Body of pancreas (tissue), 4 donors: ENCODE measurements at places on chromosomes 11 and 22. TPM values are rescaled to one million over a fixed set of nuclear protein-coding genes. Genes with fewer than 3 reads are reported as not detected.
A peak's percentile ranks its signal among the peaks of the same experiment; 100 is the strongest.

GRCh38 chr11:8060146-8060719 is 20.8 kb upstream of the TUB start:
- no peak for DNase-seq

- no peak for DNase-seq
Measured at GRCh38 chr11:107682572-107682971, 29.3 kb downstream of the SLN start.

- DNase-seq: peak; percentile 25
Measured at GRCh38 chr11:82732734-82733443, 775 bp downstream of the FAM181B start.

The NEFH gene
- total RNA-seq: 0.33 TPM

The DKK3 gene
- 14.5 TPM for total RNA-seq

DNA sequence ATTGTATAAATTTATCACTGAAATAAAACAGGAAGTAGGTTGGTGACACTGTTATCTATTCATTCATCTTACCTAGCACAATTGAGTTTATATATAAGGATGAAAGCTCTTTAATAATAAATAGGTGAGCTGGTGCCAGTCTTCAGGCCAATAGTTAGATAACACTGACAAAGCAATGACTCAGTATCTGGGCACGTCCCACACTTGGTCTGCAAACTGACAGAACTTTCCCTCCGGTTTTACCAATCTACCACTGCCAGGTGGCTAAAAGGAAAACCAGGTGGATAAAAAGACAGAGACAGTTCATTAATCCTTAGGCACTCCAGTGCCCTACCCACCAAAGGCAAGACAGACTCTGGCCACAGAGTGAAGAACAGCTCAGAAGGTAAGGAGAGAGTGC is 17.6 kb downstream of the DDB1 start:
- DNase-seq: no peak

The TSKU gene
- total RNA-seq: 32.7 TPM

The GRM5 gene
- total RNA-seq: not detected

The SLCO2B1 gene
- 101 TPM for total RNA-seq

- no peak for DNase-seq
Measured at GRCh38 chr11:131945706-131946105, 575.3 kb downstream of the NTM start.

DNA sequence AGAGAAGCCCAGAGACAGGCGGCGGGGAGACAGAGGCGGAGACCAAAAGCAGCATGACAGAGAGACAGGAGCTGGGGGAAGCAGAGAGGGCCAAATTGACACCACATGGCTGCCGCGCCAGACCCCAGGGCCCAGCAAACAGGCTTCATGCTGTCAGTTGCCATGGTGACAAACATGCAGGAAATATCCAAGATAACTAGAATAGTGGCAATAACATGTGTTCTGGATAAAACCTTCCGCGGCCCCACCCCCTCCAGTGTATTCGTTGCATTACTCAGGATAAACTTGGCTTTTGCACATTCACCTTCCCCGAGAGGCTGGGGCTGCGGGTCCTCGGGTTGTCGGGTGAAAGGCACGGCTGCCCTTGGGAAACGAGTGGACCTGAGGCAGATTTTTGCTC is 49.9 kb upstream of the CDON start:
- no peak for DNase-seq

GRCh38 chr11:46075168-46075567 is 46.1 kb downstream of the PHF21A start:
- no peak for DNase-seq

The TCIRG1 gene
- 798 TPM for total RNA-seq

GRCh38 chr11:46658259-46658658 is 40.9 kb downstream of the ATG13 start:
- DNase-seq: no peak

DNA sequence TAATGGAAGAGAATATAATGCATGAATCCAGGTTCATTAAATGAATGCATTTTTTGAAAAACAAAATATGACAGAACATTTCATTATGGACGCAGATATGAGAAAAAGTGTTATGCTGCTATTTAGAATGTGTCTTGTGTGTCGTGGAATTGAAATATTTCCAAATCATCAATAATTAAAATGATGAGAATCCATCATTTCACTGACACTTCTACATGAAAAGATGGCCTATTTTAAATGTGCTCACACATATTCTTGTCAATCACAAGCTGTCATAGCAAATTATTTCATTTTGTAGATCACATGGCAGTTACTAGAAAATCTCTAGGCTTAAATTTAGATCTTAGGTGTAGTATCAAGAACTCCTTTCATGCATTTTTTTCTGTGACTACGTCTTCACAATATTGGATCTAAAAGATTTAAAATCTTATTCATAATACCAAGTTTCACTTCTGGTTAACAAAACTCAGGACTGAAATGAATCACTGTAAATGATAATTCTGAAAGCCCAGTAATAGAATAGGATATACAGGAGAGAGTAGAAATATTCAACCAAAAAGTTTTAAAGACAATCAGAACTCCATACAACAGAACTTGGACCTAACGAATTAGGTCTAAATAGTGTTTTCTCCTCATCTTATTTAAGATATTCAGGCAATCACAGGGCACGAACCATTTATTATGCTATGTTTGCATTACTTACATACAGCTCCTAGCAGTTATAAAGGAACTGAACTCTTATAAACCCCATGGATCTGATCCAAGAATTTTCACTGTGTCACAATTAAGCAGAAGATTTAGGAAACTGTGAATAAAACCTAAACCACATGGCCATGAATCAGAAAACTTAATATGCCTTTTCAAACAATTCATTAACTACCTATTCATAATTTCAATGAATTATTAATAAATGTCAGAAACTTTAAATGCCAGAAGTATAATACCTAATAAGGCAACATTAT is 67.7 kb downstream of the DCDC1 start:
- DNase-seq: no peak

The CASP12 gene
- total RNA-seq: 1.6 TPM

The HOATZ gene
- total RNA-seq: not detected

GRCh38 chr11:9755561-9756185 is 91.8 kb downstream of the SWAP70 start:
- no peak for DNase-seq

DNA sequence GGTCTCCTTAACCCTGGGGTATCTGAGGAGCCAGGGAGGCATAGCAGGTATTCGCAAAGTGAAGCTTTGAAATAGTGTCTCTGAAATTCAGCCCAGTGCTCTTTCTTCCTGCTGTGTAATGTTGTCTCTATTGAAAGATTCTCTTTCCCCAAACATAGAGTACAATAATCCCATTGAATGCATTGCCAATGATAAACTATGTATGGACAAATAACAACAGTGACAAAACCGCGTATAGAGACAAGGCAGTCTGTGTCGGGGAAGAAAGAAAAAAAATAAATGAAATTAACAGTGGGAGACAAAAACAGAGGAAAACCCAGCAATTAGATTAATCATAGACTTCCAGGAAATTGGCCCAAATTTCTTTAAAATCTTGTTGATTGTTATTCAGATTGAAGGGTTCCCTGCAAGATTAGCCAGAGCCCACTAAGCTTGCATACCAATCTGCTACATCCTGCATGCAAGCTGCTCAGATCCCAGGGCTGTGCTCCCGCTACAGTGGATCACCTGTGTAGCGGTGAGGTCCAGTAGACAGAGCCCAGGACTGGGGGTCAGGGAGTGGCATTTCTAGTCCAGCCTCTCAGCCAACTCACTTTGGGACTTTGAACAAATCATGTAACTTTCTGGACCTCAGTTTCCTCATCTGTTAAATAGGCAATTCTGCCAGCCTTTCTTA is 492.8 kb downstream of the INSC start:
- no peak for DNase-seq

The RIMBP3B gene
- not detected for total RNA-seq

The SLC25A1 gene
- 39.7 TPM for total RNA-seq

GRCh38 chr22:49598338-49598737 is 229.3 kb downstream of the BRD1 start:
- no peak for DNase-seq

- DNase-seq: peak; percentile 64
Measured at GRCh38 chr22:36439481-36440271, 41.8 kb downstream of the TXN2 start.

DNA sequence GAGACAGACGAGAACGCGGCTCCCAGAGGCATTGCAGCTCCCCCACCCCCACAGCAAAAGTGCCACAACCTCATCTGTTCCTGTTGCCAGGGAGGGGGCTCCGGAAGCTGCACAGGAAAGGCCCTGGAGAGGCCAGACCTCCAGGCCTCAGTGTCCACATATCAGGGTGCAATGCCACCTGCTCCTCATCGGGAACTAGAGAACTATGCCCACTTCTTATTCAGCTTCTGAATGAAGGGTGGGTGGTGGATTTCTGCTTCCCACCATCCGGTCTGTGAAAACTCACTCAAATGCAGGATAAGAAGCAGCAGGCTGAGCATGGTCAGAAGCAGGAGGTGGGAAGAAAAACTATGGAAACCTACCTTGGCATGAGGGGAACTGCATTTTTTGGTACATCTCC is 105.9 kb downstream of the MED15 start:
- DNase-seq: no peak

The LIF gene
- total RNA-seq: 1.3 TPM

DNA sequence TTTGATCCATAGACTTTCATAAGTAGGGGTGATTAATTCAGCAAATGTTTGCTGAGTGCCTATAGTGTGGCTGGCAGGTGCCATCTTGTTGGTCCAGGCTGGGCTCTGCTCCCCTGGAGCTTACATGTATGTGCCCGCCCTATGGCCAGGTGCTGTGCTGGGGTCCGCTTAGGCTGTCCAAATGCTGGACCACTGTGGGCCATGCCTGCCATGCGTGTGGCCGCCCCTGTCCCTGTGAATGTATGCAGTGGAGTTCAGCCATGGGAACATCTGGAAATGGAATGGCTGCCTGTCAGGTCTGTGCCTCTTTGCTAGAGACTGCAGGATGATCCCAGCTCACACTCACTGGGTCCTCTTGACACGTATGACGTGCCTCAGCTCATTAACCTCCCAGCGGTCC is 594.6 kb downstream of the TBC1D22A start:
- no peak for DNase-seq

The CHKB gene
- total RNA-seq: 122 TPM
